ENCODE measurements at places on chromosomes 13 and 19.

DNA sequence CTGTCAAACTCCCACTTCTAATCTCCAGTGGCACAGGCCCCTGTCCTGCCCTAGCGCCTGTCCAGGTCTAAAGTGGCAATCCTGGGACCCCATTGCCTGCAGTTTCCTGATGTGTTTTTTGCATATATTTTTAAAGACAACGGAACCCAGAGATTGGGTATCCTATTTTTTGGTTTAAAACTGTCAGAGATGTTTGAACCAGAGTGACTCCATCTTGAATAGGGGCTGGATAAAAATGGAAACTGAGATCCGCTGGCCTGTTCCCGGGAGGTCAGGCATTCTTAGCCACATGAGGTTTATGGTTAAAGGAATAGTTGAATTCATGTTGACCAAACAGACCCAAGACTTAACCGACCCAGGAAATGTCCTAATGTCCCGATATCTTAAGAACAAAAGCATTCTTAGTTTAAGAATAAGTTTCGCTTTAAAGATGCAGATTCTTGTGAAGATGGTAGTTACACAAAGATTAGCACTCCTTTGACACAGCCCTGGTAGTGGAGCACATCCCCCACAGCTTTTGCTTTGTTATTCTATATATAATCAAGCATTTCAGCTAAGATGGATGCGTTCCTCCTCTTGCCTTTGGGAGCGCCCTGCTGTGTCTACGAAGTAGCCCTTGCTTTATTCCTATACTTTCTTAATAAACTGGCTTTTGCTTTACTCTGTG, 332.1 kb downstream of the UQCRFS1 start:
- no peak for DNase-seq

DNA sequence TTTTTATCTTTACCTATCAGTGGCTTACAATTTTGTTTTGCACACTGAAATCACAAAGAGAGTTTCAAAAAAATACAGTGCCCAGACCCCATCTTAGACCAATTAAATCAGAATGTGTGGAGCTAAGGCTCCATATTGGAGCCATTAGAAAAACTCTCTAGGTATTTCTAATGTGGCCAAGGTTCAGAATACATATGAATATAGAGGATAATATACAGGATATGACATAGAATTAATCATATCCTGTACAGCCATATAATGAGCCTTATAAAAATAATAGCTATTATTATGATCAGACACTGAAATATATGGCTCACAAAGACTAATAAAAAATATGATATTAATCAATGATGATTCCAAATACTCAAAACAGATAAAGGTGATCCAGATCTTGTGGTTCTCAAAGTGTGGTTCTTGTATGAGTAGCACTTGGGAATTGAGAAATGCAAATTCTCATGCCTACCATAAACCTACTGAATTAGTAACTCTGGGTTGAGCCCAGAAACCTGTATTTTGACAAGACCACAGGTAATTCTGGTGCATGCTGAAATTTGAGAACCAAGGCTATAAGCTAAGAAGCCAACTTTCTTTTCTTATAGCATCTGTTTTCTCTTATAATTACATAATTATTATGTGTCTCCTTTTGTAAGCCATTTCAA, 408.0 kb downstream of the DIAPH3 start:
- DNase-seq: no peak

GRCh38 chr13:54593504-54593903, 1564.9 kb downstream of the OLFM4 start:
- DNase-seq: no peak

- no peak for DNase-seq
Measured at GRCh38 chr13:112392719-112393118, 16.6 kb downstream of the SPACA7 start.

GRCh38 chr13:39263033-39263432, 224.8 kb downstream of the NHLRC3 start:
- DNase-seq: peak; percentile 16

- DNase-seq: no peak
Measured at GRCh38 chr13:35603593-35604285, 127.2 kb upstream of the MAB21L1 start.

GRCh38 chr19:49423985-49424303, 703 bp upstream of the PTH2 start:
- no peak for DNase-seq

DNA sequence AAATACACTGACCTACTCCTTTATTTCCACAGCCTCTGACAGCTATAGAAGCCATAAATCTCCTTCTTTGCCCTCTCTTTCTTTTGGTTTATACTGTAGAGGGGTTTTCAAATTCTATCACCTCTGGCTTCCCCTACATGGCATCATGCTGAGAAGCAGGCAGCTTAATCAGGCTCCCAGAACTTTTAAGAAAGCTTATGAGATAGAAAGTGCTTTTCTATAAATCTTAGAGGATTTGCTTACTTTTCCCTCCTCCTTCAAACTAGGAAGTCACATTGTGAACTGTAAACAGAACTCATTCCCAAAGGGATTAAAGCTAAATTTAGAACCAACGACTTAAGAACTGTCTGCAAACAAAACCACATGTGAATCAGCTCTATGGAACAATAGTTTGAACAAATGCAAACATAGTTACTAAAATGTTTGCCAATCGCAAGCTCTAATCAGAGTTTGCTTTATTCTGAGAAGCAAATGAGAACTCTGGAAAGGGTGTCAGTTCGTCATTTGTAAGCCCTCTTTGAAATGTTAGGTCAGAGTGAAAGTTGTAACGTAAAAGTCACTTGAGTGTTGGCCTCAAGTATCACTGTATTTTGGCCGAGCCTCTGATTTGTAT, 344.1 kb downstream of the RFC3 start:
- DNase-seq: no peak

DNA sequence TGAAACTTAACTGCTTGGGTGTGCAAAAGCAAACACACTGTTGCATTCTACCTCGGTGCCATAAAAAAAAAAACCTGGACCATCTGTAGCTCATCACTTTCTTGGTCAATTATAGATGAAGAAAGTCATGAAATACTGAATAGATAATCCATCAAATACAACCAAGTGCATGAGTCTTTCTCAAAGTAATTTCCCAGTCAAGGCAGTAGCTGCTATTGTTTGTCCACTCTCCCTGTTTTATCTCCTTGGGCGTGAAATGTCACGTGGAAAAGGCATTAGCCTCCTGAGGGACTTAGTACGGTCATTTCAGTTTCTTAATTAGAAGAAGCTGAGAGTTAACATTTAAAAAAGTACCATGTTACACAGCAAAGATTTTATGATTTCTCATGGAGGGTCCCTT, 1697.9 kb downstream of the PCDH9 start:
- no peak for DNase-seq

DNA sequence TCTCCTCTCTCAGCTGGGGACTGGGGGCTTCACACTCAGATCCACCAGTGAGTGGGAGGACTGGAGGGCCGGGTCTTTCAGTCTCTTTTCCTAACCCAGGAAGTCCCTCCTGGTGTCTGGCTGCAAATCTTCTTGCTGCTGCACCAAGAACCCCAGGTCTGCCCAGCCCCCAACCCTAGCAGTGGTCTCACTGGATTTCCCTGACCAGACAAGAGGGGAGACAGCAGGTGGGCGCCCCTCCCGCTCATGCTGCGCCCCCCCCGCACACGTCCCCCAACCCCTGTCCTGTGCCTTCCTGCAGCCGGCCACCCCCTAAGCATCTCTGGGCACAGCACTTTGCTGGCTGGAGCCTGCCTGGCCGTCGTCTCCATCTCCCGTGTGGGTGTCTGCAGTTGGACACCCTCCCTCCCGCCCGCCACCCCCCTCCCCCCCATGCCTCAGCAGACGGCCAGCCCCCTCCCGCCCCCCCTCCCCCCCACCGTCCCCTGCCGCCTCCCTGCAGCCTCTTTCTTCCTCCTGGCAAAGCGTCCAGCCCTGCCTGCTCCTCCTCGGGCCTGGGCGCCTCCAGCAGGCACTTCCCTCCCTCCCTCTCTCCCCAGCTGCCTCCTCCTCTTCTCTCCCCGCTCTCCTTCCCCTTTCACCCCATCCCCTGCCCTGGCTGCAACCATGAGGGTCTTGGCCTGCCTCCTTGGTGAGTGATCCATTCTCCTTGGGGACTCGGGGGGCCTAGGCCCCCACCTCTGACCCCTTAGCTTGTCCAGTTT, at the start of gene SSC5D:
Gene SSC5D, plus strand, starts transcription at position 513 of the 764 bp plus-strand sequence. Its CDS starts 154 bp downstream, at position 667.
- no peak for DNase-seq

GRCh38 chr19:39943586-39943985, 9.2 kb upstream of the FCGBP start:
- DNase-seq: no peak

- peak; percentile 32 for DNase-seq
Measured at GRCh38 chr19:45638930-45639729, at the start of gene EML2. Gene EML2 (minus strand): TSS chr19:45639397. CDS start chr19:45639376, 21 bp downstream.

DNA sequence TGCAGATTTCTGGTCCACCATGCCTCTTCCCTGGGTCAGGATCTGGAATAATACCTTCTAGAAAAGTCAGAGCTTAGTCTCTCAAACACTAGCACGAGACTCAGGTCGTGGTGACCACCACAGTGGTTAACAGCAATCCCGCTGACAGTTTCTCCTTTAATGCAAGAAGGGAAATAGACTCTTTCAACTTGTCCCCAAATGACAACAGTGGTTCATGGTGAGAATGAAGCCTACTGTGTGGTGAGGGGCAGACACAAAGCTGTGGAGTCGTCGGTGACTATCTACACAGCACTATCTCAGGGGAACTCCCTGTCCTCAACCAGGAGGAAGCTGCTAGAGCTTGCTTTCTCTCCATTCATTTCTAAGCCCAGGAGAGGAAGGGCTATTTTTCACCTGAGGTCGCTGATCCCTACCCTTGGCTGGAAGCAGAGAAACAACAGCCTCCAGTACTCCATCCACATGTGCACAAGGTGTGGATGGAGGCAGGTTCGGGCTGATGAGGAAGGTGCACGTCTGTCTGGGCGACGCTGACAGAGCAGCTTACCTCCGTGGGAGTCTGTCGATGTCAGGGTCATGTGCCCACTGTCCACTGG, 72.4 kb downstream of the STK24 start:
- DNase-seq: peak; percentile 43

GRCh38 chr19:13984186-13984585, 21.9 kb downstream of the RFX1 start:
- no peak for DNase-seq

DNA sequence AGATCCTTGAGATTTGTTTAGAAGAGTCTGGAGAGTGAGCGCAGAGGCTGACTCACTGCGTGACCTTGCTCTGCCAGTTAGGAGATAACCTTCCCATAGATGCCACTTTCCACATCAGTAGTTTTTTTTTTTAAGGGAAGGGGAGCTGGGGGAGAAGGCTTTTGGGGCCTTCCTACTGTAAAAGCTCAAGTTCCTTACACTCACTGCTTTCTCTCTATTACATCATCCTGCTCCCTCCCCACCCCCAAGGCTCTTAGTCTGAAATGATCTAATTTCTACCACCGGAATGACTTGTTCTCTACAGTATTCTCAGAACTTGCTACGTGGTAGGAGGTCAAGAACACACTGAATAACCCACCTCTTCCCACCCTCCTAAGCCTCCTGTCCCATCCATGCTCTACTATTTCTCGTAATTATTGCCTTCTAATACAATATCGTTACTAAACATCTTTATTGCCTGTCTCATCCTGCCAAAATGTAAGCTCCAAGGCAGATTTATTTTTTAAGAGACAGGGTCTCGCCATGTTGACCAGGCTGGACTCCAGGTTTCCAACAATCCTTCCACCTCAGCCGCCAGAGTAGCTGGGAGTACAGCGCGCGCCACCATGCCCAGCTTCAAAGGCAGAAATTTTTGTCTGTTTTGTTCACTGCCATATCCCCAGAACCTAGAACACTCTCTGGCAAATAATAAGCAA, 1.2 kb downstream of the LONP1 start:
- no peak for DNase-seq

- no peak for DNase-seq
Measured at GRCh38 chr13:25046274-25046984, 49.5 kb upstream of the PABPC3 start.

GRCh38 chr19:14835011-14835410, at the start of the genes OR7A5 and OR7C1:
Gene OR7A5 (minus strand): TSS chr19:14835185. CDS start chr19:14828241, 6,944 bp downstream.
Gene OR7C1 (minus strand): TSS chr19:14835185. CDS start chr19:14800136, 35,049 bp downstream.
- DNase-seq: no peak

GRCh38 chr19:18101268-18101667, 3.7 kb downstream of the MAST3 start:
- DNase-seq: no peak

DNA sequence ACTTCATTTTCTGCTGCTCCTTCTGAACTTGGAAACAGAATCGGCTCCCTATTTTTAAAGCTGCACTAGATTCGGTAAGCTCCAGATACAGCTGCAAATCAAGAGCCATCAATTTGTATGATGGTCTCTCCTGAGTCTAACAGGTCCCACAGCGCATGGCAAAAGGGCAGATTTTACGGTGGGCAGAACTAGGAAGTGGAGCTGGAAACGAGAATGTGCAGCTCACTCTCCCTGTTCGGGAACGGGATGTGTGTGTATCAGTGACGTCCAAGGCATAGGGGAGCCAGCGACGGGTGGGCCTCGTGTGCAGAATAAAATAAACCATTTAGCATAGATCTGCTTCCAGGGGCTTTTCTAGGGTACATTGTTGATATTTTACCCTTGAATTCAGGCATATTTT, 74.2 kb downstream of the COL4A1 start:
- no peak for DNase-seq

GRCh38 chr13:112995395-112996191, 26.6 kb downstream of the MCF2L start:
- no peak for DNase-seq

DNA sequence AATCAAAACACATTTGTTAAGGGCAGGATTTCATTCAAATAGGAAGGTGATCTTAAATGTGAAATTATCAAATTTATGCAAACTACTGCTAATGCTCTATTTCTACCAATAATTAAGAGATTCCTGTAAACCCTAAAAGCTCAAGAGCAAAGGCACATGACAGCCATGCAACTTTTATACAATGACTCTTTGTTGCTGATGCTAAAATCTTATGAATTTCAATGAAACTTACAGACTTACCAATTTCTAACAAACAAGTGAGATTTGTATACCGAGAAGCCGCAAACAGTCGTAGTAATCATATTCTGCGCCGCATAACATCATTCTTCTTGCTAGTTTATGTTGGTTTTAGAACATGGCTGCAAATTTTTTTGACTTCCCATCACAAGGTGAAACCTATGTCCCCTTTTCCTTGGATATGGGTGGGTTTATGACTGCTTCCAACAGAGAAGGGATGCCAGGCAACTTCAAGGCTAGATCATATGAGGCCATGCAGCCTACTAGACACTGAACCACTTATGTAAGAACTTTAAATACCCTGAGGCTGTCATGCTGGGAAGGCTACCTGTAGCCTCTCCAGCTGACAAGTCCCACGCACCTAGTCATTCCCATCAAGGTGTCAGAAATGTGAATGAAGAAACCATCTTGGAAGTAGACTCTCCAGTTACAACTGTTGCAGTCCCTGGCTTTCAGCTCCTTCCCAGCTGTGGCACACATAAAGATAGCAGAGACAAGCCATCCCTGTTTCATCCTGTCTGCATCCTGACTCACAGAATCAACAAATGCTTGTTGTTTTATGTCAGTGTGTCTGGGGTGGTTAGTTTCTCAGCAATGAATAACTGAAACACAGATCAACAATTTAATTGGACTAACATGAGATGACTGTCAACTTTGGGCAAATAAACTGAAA, 42.0 kb downstream of the LNX2 start:
- no peak for DNase-seq

DNA sequence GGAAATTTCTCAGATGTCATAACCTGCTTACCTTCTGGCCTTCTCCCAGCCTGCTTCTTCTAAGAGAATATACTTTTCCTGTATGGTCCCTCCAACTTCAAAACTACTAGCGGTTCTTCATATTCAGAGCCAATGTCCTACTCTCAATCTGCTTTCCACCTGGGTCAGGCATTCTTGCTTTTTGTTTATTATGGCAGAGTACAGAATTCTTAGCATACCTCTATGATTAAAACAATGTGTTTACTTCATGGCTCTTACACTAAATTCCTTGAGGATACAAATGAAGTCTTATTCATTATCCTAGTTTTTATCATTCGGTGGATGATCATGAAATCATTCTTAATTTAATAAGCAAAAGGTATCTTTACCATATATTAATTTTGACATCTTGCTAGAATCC, 484.2 kb upstream of the SLITRK1 start:
- no peak for DNase-seq
